ENCODE measurements at places on chromosomes 4 and X.

GRCh38 chrX:113274791-113275190 lies 434.2 kb upstream of the AMOT start:
- no peak for DNase-seq

- DNase-seq, result no peak
Measured at GRCh38 chr4:183658362-183659028, 490 bp downstream of the RWDD4 start.

GRCh38 chrX:101357166-101357795 lies 8.7 kb upstream of the TIMM8A start:
- DNase-seq, result no peak

GRCh38 chr4:142696334-142697122 lies 149.6 kb downstream of the INPP4B start:
- no peak for DNase-seq

DNA sequence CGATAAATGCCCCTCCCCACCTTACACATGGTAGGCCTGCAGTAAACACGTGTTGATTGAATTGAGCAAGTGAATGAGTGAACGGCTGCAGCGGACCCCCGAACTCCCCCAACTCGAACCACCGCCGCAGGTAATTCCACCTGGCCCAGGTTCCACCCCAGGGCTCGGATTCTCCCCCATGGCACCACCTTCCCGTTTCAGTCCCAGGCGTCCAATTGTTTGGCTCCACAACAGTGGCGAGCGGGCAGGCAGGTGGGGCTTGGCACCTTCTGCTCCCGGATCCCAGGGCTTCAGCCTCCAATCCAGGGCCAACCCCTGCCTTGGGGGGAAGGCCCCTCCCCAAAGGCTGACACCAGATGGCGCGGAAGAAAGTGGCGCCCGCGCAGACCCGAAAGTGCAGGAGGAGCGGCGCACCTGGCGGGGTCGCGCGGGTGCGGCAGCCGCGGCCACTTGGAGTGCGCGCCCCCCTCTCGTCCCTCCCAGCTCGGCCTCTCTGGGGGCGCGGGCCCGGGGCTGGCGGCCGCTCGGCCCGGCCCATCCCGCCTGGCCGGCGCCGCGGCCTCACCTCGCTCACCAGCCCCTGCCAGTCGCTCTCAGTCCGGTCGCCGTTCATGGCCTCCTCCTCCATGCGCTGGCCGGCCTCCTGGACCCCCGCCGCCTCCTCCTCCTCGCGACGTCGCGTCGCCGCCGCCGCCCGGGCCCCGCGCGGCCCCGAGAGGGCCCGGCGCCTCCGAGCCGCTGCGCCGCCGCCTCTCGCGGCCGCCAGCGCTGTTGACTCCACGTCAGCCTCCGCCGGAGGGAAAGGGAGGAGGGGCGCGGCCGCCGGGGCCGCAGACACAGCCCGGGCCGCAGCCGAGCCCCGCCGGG lies at the start of gene CCDC149:
Gene CCDC149 (minus strand): TSS at position 791 of the 867 bp plus-strand sequence. CDS start 178 bp downstream, at position 613.
- DNase-seq, result no peak

GRCh38 chrX:46263494-46263893 lies 281.7 kb downstream of the ZNF674 start:
- no peak for DNase-seq

GRCh38 chr4:155572106-155572703 lies 94.4 kb upstream of the GUCY1A1 start:
- DNase-seq, result no peak
